Activated CD4-positive, alpha-beta T cell treated with anti-CD3 and anti-CD28 coated beads, Interleukin-2, amount 10 ng/mL, durations not matched to agents 7 days and 5 days (primary cell): ENCODE measurements at places on chromosomes 3 and 15. TPM values are rescaled to one million over a fixed set of nuclear protein-coding genes. Genes with fewer than 3 reads are reported as not detected.

ASB14 gene
- not detected for total RNA-seq

MAPKBP1 gene
- total RNA-seq = 29.8 TPM

- H3K4me1 ChIP-seq = no peaks in the 10 kb centered on the region
- peaks cover 5% of the 10 kb centered on the region for H3K27me3 ChIP-seq
- H3K4me3 ChIP-seq = no peak overlapping the region
- H3K27ac ChIP-seq = no peak overlapping the region
These were observed 186.7 kb downstream of the NSUN3 start for GRCh38 chr3:94249491-94250079.

DNA sequence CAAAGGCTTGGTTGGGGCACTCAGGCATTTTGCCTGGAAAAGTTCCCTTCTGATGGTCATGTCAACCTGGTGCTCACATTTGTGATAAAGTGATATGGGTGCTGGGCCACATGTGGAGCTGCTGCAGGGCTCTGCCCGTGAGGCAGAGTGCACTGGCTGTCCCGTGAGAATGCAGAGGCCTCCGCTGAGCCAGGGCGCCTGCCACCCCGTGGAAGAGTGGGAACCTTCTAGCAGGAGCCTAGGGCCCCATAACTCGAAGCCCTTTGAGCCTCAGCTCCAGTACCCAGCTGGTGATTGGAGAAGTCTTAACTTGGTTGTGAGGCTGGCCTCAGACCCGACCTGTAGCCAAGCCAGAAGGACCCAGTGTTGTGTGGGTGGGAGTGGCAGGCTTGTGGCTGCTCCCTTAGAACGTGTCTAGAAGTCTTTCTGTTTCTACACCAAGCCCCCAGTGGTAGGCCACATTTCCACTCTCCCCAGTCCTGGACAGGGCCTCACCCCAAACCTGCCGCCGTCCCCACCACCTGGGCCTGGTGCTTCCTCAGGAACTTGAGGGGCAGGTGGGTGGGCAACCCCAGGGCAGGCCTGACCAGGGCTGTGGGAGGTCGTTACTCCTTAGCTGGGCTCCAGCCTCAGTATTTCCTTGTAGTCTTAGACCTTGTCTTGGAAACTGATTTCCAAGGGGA lies 19.7 kb downstream of the SEC61A1 start:
- no peak overlapping the region for H3K27ac ChIP-seq
- H3K36me3 ChIP-seq = peaks cover 35% of the 10 kb centered on the region
- no peak for DNase-seq
- peaks cover 4% of the 10 kb centered on the region for H3K27me3 ChIP-seq
- H3K4me1 ChIP-seq = peaks cover 14% of the 10 kb centered on the region

DNA sequence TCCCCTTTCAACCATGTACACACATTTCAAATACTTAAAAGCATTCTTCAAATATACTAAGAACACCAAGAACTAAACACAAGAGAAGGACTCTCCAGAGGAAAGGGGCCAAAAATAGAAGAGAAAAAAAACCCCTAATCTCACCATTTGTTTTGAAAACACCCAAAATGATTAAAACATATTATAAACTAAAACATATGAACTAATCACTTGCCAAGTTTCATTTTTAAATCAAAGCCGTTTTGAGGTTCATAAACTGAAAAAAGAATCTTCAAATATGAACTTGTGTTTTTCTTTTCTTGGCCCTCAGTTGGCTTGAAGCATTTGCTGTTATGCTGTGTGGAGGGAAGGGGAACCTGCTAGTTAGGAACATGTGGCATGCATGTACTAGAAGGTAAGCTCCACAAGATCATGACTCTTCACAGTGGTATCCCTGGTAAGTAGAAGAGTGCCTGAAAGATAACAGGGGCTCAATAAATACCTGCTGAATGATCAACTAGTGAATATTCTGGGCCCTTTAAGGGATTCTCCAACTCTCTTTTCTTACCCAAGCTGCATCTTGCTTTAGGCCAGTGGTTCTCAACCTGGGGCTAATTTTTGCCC lies 224.5 kb downstream of the TIGIT start:
- H3K27ac ChIP-seq = no peak overlapping the region
- no peaks in the 10 kb centered on the region for H3K27me3 ChIP-seq
- DNase-seq = no peak
- H3K4me3 ChIP-seq = no peak overlapping the region

DNA sequence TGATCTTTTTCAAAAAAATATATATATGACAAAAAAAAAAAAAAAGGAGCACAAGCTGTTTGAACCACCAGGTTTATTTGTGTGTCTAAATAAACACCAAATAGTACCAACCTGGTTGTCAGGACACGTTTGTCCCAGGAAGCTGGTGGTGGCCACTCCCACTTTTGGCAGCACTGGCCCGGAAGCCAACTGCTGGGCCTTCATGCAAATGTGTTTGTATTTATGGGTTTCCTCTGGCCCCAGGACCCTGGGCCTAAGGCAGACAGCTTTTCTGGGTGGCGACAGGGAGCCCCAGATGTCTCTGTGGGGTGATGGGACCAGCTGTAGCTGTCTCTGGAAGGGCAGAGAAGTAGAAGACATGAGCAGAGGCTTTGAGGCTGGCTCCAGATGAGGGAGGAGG lies 31.6 kb downstream of the PRKCD start:
- peaks cover 3% of the 10 kb centered on the region for H3K36me3 ChIP-seq
- no peak overlapping the region for H3K27ac ChIP-seq
- H3K4me3 ChIP-seq = no peak overlapping the region
- no peak for DNase-seq
- peaks cover 12% of the 10 kb centered on the region for H3K4me1 ChIP-seq

- H3K27me3 ChIP-seq = no peaks in the 10 kb centered on the region
- peaks cover 37% of the 10 kb centered on the region for H3K36me3 ChIP-seq
- H3K4me1 ChIP-seq = peaks cover 16% of the 10 kb centered on the region
- no peak for DNase-seq
- H3K4me3 ChIP-seq = no peak overlapping the region
- H3K27ac ChIP-seq = no peak overlapping the region
These were observed 72.9 kb downstream of the AKAP13 start for GRCh38 chr15:85453144-85453872.

DNA sequence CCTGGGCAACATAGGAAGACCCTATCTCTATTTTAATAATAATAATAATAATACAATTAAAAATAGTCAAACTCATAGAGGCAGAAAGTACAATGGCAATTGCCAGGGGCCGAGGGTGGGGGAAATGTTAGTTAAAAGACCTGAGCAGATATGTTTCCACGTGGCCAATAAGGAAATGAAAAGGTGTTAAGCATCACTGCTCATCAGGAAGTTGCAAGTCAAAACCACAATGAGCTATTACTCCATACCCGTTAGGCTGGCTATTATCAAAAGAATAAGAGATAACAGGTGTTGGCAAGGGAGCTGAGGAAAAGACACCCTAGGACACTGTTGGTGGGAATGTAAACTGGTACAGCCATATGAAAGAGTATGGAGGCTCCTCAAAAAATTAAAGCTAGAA lies 60.4 kb upstream of the PRSS50 start:
- H3K36me3 ChIP-seq = no peaks in the 10 kb centered on the region
- no peaks in the 10 kb centered on the region for H3K4me1 ChIP-seq
- no peak overlapping the region for H3K4me3 ChIP-seq
- H3K27me3 ChIP-seq = peaks cover 2% of the 10 kb centered on the region
- no peak overlapping the region for H3K27ac ChIP-seq
- DNase-seq = no peak
